ENCODE measurements at places on chromosomes 5 and 9.

DNA sequence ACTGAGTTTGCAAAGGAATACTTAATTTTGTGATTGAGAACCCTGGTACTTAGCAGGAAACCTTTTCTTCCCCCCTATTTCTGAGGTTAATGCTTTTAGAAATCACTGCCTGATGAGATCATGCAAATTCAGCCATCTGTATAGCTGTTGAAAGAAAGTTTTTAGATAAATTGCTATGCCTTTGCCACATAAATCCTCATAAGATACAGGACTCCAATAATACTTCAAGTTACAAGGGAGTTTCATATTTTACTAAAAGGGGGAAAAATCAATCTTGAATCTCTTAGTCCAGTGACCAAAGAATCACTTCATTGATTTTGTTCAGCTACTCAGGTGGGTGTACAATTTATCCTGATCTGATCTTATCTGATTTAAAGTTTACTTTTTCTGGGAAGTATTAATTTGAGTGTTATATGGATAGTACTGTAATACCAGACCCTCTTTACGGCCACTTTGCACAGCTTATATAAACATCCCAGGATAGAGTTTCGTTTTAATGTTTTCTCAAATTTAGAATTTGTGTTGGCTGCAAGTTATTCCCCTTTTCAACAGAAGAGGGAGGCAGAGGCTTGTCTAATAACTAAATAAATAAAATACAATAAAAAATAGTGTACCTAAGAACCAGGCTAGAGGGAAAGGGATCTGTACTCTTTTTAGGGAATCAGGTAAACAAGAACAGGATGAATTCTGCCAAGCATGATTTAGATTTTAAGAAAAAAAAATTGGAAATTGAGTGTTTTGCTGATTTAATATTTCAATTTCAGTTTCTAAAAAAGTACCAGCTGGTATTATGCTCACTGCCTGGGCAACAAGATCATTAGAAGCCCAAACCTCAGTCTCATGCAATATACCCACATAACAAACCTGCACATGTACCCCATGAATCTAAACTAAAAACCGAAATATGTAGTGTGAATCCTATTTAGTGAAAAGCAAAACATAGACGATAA is 69.1 kb downstream of the PSAT1 start:
- no peak for DNase-seq

DNA sequence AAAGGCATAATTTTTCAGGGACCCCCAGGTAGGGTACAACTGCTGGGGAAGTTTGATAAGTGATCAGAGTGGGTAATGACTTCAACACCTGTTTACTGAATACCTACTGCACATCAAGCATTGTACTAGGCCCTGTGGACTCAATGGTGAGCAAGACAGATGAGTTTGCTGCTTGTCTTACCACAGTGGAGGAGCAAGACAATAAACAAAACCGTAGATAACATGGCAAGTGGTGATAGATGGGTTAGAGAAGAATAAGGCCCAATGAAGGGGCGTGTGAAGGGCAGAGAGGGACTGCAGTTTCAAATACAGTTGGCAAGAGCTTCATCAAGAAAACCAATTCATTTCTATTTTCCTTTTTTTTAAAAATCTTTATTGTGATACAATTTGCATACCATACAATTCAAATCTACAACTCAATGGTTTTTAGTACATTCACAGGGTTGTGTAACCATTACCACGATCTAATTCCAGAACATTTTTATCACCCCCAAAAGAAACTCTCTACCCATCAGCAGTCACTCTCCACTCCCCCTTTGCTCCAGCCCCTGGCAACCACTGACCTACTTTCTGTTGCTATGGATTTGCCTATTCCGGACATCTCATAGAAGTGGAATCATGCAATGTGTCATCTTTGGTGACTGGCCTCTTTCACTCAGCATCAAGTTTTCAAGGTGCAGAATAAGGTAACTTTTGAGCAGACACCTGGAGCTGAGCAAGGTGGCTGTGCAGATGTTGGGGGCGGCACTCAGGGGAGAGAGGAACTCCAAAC is 31.9 kb upstream of the HAND1 start:
- no peak for DNase-seq

DNA sequence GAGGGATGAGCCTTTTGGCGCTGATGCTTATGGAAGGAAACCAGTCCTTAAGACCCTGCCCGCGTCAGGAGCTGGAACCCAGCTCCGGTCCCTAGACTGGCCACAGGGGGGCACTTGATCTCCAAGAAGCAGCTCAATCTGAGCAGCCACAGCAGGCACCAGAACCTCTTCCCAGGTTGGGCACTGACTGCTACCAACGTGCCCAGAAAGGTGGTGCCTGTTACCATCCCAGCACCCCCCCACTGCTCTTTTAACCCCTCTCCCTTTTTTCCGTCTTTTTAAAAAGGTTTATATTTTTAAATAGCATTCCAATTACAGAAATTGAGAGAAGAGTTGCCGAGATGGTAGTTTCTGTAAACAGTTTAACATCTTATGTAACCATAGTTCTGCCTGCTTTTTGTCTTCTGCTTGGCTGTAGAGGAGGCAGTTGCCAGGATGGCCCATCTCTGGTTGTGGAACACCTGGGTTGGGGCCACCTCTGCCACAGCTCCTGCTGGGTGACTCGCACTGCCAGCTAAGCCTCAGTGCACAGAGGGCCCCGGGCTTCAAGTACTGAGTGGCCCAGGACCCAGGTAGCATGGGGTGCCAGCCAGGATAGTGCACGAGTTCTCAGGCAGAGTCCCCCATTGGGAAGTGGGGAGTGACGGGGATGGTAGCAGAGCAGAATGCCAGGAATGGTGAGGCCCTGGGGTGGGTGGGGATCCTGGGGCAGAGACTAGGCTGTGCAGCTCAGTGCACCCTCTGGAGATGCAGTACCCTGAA is 62.8 kb downstream of the PFDN1 start:
- peak; percentile 68 for DNase-seq

GRCh38 chr5:39178171-39178570 is 41.2 kb downstream of the FYB1 start:
- no peak for DNase-seq

- DNase-seq = no peak
Measured at GRCh38 chr9:76510041-76510440, 51.1 kb downstream of the GCNT1 start.

- no peak for DNase-seq
Measured at GRCh38 chr9:115204904-115205453, 87.0 kb upstream of the TNC start.

DNA sequence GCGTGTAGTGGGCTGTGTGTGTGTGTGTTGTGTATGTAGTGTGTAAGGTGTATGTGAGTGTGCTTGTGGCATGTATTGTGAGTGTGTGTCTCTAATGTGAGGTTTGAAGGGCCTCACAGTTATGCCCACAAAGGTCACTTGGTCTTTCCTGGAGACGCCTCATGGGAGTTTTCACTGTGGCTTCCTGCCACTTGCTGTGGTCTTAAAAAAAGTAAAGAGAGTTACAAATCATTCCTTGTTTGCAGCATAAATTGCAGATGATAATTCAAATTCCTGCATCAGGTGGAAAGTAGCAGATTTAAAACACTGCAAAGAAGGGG is 72.6 kb downstream of the TENT4A start:
- DNase-seq = no peak

GRCh38 chr9:7976167-7976755 is 176.7 kb upstream of the DMAC1 start:
- DNase-seq = no peak

All from erythroblast (primary cell).